H1 (cell line): ENCODE measurements at places on chromosomes 2 and 18.

GRCh38 chr2:179137200-179137759 is 87.3 kb upstream of the CCDC141 start:
- DNase-seq, result no peak

- no peak for DNase-seq
Observed at GRCh38 chr2:44120428-44120827, 48.2 kb upstream of the PPM1B start.

- DNase-seq, result no peak
Observed at GRCh38 chr2:46847185-46847710, 68.4 kb downstream of the MCFD2 start.

GRCh38 chr2:6943971-6944370 is 26.8 kb downstream of the RNF144A start:
- DNase-seq, result no peak

DNA sequence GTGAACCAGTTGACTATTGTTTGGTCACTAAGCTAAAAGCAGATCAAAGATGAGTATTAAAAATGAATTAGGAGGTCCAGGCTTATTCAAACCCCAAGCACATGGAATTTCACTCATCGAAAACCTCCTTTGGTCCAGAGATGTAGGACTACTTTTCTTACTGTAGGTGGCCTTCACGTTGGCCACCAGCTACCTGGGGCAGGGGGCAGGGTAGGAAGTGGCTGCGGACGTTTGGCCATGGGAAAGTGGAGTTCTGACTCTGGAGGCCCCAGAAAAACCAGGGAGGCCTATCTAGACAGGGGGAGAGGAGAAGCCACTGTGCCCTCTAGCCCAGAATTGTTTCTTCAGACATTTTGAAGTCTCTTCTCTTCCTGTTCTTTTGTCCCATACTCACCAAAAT is 31.8 kb upstream of the CABLES1 start:
- DNase-seq, result no peak

- no peak for DNase-seq
Observed at GRCh38 chr2:25490217-25490616, 148.5 kb upstream of the DNMT3A start.

DNA sequence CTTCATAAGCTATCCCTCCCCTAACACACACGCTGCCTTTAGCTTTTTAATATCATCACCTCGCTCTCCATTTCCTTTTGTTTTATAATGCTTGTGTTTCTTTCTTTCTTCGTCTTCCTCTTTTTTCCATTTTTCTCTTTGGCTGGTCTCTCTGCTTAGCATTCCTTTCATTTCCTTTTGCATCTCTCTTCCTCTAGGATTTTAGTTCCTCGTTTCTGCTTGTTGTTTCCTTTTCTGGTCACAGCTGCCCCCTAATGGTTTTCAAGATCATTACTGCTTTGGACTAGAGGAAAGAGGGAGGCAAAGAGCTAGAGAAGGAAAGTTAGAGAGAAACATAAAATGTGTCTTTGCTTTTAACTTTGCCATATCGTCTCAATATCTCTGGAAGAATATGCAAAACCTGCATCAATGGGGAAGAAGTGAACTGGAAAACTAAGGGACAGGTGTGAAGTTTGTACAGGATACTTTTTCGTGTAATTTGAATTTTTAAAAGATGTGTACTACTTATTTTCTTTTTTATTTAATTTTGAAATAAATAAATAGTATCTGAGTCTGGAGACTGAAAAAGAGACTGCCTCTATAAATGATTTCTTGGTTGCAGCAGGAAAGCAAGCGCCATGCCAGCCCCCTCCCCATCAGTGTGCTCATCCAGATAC is 6.3 kb upstream of the NRP2 start:
- DNase-seq, result no peak

DNA sequence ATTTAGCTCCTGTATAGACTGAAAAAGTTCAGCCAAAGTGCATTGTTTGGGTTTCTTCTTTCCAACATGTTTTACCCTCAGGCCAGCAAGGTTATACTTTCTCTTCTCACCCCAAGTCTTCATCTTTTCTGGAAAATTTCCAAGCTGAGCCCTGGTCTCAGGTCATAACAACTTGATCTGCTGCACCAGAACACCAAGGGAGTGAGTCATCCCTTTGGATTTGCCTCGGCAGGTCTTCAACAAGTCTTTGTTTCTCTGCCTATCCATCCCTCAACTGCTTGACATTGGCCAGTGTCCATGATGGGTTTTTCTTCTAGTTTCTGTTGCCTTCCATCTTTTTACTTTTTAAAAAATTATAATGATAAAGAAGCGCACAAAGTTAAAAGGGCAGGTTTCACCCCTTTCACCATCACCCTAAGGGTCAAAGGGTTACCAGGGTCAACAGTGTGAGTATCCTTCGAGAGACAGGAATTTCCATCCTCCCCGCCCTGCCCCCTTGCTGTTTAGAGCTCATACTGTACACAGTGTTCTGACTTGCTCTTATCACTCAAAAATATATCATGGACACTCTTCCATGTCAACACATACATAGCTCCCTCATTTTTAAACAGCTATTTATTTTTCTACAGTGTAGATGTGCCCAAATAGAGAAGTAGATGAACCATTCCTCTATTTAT is 5.7 kb upstream of the SPATS2L start:
- no peak for DNase-seq

- DNase-seq, result no peak
Observed at GRCh38 chr2:107811411-107811810, 15.3 kb upstream of the RGPD4 start.

GRCh38 chr2:25290811-25291495 is 50.8 kb downstream of the DNMT3A start:
- no peak for DNase-seq

DNA sequence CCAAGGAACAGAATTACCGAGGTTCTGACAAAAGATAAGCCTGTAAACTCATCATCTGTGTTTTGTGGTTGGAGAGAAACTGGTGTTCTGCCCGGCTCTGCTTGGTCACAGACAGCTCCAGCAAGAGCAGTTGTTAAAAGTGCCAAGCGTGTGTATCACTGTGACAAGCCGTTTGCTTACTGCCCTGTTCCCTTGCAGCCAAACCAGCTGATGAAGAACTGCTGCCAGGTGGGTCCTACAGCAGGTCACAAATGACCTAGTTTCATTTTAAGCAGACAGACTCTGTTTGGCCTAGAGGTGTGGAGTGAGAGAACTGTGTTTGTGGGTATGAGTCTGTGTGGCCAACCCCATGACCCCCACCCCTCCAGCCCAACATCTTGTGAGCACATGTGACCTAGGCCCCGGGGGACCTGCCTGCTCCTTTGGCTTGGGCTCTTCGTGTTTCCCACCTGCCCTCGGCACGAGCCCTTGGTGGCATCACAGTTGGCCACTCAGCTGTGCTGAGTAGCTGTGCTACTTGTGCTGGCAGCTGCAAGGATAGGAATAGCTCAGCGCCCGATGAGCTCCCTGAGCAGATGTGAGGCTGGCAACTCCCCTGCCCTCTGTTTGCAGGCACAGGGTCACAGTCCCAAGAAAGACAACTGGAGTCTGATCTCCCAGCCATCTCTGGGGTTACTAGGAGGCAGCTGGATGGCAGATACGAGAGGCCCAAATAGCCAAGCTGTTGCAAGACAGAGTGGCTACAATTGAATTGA is 9.7 kb downstream of the OXER1 start:
- no peak for DNase-seq
